ENCODE measurements at places on chromosomes 4 and X.

DNA sequence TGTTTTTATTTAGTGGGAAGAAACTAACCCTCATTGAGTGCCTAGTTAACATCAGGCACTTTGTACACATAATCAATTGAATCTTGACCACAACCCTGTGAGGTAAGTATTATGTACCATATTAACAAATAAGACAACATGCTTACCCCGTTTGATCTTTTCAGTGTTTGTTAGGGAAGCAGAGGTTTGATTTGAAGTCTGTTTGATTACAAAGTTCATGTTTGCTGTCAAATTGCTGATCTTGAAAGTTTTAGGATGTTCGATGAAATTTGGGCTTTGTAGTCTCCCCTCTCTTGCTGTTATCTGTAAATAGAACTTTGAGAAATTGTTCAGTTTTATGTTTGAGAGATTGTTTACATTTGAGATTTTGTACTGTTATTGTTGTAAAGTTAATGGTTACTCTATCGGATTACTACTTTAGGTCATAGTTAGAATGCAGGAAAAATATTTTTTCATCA lies 13.4 kb upstream of the ADH4 start:
- DNase-seq, result no peak

- no peak for DNase-seq
These were observed 1.3 kb upstream of the ZNF732 start for GRCh38 chr4:306551-306961.

DNA sequence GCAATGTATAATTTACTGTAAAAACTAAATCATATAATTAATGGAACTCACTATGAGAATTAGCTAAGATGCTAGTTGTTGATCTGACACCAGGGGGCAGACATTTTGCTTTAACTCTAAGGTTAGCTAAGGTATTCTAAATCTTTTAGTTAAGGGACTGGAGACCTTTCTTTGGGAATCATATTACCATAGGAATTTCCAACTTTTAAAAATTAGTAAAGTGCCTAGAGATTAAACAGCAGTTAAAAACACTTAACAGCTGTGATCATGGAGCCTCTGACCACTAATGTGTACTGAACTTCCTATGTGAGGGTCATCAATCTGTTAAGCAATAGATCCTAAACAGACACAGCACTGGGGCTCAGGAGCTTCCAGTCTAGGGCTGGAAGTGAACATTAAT lies 226.6 kb downstream of the NSUN7 start:
- DNase-seq, result no peak

GRCh38 chr4:3418029-3418762 lies 23.6 kb upstream of the HGFAC start:
- no peak for DNase-seq

Measured in amniotic stem cell (primary cell).